ENCODE measurements at places on chromosomes 7 and 10.

DNA sequence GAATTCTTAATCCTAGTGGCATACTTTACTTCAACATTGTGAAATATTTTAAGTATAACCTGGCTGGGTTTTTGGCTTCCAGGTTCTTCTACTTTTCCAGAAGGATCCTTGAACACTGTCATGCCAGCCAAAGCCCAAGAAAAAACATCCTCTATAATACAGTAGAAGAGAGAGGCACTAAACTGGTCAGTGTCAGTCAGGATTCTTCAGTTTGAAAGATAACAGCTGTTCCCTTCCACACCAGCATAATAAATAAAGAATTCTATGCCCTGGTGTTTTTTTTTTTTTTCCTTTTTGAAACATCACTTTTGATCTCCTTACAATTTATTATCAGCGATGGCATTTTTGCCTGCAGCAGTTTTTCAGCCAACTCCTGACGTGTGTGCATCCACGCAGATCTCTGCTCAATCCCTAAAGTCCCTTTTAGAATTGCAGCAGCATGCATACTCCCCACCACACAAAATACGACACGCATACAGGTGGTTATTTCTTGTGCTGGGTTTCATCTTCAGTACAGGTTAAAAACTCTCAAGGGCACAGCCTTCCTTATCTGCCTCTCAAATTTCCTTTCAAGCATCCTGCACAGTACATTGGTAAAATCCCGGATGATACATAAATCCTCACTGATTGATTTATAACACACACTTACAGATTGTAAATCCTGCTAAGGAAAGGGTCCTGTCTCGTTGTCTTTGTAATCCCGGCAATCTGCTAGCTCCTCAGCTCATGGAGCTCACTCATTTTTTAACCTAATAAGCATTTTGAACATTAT, 100.2 kb downstream of the TPK1 start:
- DNase-seq = no peak

GRCh38 chr7:340979-341694, 51.2 kb downstream of the FOXL3 start:
- DNase-seq = no peak

GRCh38 chr7:127910670-127911069, 120.6 kb downstream of the LRRC4 start:
- no peak for DNase-seq

- DNase-seq = no peak
Measured at GRCh38 chr10:10871352-10871751, 146.3 kb upstream of the CELF2 start.

DNA sequence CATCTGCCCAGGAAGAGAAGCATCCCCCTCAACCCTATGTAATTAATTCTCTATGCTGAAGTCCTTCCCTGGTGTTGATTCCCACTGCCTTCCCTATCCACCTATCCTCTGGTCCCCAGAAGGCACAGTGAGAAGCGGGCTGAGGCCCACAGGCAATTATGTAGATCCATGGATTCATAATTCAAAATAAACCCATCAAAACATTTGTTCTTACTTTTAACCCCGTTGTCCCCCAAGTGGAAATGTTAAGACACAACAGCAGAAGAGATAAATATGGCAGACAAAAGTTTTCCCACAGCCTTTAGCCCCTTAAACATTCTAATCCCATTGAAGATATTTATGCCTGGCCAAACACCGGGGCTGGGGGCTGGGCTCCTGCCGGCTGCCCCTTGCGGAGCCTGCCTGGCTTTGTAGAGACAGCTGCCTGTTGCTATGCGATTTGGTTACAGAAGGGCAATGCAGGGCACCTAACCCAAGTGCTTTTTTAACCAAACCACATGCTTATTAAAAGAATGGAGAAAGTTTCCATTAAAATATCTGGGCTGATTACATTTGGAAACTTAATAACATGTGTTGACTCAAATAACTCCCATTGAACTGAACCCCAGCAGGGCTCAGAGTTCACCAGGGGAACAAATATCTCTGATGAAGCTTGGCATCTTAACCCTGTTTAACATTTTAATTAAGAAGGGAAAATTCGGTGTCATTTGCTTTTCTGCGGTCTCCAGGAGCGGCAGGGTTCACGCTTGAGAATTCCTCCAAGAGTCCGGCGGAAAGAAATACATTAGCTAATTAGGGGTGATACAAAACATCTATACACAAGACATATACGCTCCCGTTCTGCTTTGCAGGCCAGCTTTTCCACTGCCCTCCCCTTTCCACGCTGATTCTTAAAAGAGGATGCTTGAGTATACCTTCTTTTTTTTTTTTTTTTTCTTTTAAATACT, 110.8 kb upstream of the FGFR2 start:
- no peak for DNase-seq

Data from EL (cell line).